ENCODE measurements at places on chromosomes 1 and 21.

DNA sequence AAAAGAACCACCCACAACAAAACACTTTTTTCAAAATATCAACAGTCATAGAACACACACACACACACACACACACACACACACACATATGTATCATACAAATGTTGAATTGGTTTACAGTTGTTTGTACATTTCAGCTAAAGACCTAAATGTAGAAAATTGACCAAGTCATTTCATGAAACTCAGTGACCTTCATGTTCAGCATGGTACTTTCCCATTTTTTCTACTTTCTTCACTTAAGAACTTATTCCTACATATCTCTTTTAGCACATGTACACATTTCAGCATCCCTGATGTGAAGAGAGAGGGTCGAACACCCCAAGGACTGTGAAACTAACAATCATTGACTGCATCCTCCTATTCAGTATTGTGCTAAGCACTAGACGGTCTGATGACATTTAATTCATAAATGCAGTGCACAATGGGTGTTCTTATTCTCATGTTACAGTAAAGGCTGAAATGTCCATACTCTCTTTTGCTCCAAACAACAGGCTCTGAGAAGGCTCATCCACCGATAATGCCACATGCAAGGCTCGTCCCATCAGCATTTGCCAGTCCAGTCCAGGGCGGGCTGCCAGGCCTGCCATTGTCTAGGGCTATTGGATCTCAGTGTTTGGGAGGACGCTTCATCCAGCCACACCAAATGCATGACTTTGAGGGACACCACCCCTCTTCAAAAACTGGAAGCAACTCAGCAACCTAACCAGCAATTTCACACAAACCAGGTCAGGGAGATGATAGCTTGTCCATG lies 150.1 kb upstream of the RUNX1 start:
- ATAC-seq, result no peak

GRCh38 chr1:228226141-228226874 lies 18.5 kb downstream of the OBSCN start:
- ATAC-seq, result no peak

- no peak for ATAC-seq
Measured at GRCh38 chr1:24301785-24302175, 17.4 kb upstream of the GRHL3 start.

DNA sequence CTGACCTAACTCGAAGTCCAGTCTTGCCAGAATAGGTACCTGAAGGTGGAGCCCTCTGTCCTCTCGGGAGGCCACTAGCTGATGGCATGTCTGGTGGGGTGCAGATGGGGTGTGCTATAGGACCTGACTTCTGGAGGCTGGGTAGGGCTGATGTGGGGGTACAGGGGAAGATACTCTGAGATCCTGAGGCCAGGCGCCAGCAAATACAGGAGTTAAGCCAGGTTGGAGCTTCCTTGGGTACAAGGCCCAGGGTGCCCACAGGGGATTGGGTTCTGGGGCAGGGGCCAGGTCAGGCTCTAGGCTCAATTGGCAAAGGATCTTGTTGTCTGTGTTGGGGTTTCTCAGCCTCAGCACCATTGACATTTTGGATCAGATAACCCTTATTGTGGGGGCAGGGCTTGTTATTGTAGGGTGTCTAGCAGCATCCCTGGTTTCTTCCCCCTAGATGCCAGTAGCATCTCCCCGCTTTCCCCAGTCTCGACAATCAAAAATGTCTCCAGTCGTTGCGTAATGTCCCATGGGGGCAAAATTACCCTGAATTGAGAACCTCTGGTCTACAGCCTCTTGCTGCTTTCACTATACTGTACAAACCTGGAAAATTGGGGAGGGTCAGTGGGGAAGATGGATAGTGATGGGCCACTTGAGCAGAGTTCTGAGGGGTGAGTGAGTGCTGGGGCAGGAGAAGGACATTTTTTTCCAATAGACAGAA lies 9.2 kb downstream of the PTPRF start:
- ATAC-seq, result no peak

GRCh38 chr1:10431070-10431730 lies 967 bp downstream of the CENPS start:
- ATAC-seq, result no peak

DNA sequence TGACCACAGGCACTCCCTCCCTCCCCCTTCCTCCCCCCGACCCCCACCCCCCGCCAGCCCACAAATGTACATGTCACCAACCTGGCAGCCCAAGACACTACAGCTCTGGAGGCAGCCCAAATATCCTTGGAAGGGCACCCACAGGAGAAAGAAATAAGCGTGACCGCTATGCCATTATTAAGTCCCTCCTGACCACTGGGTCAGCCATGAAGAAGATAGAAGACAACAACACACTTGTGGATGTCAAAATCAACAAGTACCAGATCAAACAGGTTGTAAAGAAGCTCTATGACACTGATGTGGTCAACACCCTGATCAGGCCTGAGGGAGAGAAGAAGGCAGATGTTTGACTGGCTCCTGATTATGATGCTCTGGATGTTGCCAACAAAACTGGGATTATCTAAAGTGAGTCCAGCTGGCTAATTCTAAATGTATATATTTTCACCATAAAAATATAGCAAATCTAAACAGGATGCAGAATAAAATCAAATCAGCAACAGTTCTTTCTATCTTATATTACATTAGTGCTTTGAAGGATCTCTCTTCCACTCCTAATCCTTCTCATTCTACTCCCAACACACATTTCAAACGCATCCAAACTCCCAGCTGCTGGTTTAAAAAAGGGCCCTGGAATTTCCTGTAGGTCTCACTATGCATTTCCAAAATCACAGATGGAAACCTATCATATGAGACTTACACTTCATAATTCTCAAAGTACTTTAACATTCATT lies 77.4 kb upstream of the SLFNL1 start:
- no peak for ATAC-seq

DNA sequence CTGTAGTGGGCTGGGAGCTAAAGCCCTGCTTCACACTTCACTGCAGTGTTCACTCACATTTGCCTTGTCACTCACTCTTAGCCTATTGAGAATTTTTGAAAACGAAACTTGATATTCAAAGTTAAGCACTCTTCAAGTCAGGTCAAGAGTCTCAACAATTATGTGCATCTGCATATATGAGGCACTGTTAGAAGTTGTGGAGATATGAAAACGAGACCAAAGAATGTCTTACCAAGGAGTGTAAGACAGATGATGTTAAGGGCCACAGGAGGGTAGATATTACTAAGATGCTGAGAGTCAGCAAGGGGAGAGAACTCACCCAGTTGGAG lies 64.7 kb upstream of the GJA8 start:
- no peak for ATAC-seq

DNA sequence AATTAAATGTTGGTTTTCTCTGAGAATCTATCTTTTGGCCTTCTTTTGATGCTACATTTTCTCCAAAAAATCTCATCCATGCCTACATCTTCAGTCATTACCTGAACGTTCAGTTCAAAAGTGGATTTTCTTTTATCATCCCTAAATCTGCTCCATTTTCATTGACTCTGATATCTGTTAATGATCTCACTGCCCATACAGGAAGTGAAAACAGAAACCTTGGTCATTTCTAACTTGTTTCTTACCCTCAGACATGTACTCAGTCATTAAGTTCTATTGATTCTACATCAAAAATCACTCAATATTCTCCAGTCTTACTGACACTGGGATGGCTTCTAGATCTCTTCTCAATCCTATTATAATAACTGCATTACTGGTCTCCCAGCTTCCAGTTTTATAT lies 22.7 kb downstream of the PRKACB start:
- ATAC-seq, result no peak
